ENCODE measurements at places on chromosomes 5 and 9.
A peak's percentile ranks its signal among the peaks of the same experiment; 100 is the strongest.

GRCh38 chr9:137078701-137079400 lies 1.5 kb downstream of the UAP1L1 start:
- no peak for DNase-seq

DNA sequence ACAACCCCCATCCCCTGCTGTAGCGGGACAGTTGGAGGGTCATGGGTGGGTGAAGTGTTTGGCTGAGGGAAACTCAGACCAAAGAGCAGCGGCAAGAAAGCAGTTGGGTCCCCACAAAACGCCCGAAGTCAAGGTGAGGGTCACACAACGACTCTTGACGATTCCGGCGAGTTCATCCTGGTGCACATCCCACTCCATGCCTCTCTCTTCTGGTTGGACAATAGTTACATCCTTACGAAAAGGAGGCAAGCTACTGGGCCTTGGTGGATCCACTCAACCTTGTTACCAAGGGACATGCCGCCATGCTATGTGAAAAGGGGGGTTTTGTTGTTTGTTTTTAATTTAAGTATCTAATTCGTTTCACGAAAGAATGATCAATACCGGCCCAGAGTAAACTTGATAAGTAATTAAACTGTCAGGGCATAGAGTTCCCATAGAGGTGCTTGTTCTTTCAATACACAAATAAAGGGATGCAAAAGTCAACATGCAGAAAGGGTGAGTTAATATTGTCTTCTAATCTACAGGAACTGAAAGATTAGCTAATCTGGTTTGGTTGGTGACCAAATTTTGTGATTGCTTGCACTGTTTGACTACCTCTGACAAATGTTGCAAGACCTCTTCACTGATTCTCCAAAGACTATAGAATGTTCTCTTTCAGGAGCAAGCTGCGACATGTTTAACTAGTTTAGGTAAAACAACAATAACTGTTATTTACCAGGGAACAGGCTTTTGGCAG lies 732 bp upstream of the SMIM15 start:
- DNase-seq, result no peak

GRCh38 chr5:134073404-134073803 lies 41.1 kb upstream of the TCF7 start:
- no peak for DNase-seq

- peak; percentile 89 for DNase-seq
Observed at GRCh38 chr9:137605121-137606004, at the start of gene ARRDC1. TSS of gene ARRDC1 (plus strand) at chr9:137605686. CDS start at chr9:137605718, 32 bp downstream.

GRCh38 chr5:59420596-59420995 lies 472.9 kb downstream of the PDE4D start:
- DNase-seq, result no peak

DNA sequence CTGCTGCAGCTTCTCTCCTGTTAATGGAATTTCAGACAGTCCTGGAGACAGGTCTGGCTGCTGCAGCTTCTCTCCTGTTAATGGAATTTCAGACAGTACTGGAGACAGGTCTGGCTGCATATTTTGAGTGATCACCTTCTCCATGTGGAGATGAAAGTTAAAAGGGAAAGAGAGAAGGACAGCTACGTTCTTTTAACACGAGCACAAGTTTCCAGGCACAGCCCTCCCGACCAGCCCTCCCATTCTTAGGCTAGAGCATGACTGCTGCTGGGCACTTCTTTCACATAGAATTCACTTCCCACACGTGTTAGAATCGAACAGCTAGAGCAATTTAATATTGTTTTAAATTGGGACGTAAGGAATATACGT lies 133.3 kb upstream of the DMRT1 start:
- no peak for DNase-seq

DNA sequence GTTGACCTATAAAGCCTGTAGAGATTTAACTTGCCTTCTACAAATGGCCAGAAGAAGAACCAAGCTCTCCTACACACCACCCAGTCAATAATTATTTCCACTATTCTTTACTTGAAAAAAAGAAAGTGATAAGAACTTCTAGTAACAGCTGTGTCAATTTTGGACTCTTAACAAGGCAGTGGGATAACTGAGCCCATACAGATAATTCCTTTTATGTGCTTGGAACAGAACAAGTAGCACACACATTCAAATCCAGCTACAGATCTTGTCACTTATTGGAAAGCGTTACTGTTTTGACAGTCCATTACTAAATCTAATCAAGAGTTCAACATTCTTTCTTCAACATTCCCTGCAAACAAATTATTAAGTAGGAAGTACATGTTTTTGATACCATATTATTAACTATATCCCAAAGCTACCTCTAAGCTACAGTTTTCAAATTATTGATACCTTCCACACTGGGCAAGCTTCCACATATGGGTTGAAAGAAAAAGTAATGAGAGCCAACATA lies 6.3 kb downstream of the PTGER4 start:
- no peak for DNase-seq

GRCh38 chr5:16970826-16971225 lies 34.7 kb upstream of the MYO10 start:
- DNase-seq, result no peak

GRCh38 chr5:144173766-144174165 lies 3.1 kb downstream of the KCTD16 start:
- no peak for DNase-seq

DNA sequence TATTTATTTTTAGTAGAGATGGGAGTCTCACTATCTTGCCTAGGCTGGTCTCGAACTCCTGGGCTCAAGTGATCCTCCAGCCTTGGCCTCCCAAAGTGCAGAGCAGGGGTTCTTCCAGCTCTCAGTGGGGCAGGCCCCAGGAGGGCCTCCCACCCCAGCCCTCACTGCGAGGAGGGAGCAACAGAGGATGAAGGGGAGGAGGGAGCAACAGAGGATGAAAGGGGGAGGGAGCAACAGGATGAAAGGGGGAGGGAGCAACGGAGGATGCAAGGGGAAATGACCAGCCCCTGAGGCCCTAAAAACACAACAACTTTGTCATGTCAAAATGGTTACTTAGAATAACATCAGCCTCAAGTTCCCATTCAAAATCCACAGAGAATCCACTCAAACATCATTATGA lies 10.0 kb downstream of the TRIM14 start:
- no peak for DNase-seq

DNA sequence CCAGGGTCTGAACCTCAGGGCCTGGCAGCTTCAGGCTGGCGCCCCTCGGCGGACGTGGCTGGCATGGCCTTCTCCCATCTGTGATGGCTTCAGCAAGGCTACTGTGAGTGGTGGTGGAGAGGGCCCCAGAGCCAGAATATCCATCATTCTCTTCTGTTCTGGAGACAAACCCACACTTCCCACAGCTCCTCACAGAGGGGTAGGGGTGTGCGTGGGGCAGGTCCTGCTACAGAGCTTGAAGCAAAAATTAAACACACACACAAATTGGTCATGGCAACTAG lies 9.6 kb downstream of the GPX3 start:
- DNase-seq, result no peak

- DNase-seq, result no peak
Observed at GRCh38 chr5:176799488-176799887, 10.9 kb upstream of the UNC5A start.

DNA sequence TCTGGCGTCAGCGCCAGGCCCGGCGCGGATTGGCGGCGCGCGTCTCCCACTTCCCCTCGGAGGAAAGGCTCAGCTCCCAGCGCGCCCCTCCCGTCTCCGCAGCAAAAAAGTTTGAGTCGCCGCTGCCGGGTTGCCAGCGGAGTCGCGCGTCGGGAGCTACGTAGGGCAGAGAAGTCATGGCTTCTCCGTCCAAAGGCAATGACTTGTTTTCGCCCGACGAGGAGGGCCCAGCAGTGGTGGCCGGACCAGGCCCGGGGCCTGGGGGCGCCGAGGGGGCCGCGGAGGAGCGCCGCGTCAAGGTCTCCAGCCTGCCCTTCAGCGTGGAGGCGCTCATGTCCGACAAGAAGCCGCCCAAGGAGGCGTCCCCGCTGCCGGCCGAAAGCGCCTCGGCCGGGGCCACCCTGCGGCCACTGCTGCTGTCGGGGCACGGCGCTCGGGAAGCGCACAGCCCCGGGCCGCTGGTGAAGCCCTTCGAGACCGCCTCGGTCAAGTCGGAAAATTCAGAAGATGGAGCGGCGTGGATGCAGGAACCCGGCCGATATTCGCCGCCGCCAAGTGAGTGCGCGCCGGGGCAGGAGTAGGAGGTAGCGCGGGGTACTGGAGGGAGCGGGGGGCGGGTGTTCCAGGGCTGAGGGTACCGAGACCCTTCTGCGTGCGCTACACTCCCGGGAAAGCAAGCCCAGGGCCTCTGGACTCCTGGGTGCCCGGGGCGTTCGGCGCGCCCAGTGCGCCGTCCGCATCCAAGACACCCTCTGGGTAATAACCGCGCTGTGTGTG lies at the start of gene MSX2:
MSX2 (plus strand) TSS at position 99 of the 777 bp plus-strand sequence; CDS start at position 177, 78 bp downstream.
- DNase-seq, result no peak

GRCh38 chr9:104765138-104765537 lies 1.2 kb downstream of the NIPSNAP3B start:
- DNase-seq, result no peak

GRCh38 chr5:142438573-142438972 lies 113.8 kb upstream of the SPRY4 start:
- no peak for DNase-seq

- no peak for DNase-seq
Observed at GRCh38 chr5:157538311-157538710, 37.3 kb downstream of the ADAM19 start.

- DNase-seq, result no peak
Observed at GRCh38 chr9:124257070-124257843, 492 bp upstream of the NEK6 start.

- DNase-seq, result no peak
Observed at GRCh38 chr9:123807251-123807650, 122.7 kb downstream of the DENND1A start.

GRCh38 chr5:135371622-135372232 lies 27.3 kb downstream of the MACROH2A1 start:
- DNase-seq, result no peak

DNA sequence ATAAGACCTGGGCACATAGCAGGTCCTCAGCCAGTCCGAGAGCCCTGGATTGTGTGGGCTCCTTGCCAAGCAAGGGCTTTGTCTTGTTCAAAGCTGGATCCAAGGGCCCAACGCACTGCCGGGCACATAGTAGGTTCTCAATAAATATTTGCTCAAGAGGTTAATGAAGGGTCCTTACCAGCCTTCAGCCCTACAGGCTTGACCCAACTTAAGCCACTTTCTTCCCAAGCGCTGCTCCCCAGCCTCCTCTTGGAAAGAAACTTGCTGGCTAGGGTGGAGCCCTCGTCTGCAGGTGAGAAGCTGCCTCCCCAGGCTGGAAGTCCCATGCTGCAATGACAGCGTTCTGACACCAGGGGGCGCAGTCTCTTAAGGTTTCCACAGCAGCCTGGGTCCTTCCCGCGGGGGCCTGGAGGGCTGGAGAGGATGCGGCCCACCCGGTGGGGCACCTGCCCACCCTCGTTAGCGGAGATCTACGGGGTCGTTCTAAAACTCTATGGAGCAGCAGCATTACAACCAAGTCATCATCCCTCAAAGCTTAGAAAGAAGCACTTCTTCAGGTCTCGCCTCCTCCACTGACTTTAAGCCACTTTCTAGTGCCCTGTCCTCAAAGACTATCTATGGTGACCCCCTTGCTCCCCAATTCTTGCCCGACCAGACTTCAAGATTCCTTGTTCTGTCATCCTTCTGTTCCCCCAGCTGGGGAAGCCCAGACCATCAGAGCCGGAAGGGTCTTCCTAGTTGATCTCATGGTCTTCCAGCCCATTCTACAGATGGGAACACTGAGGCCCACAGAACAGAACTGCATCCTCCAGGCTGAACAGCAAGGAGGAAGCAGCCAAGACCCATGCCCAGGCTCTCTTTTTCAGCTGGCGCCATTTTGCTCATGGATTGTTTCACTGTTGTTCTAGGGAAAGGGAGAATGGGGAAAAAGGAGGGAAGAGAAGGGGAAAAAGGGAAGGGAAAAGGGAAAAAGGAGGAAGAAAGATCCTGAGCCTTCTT lies 115.4 kb downstream of the LHX2 start:
- peak; percentile 47 for DNase-seq

DNA sequence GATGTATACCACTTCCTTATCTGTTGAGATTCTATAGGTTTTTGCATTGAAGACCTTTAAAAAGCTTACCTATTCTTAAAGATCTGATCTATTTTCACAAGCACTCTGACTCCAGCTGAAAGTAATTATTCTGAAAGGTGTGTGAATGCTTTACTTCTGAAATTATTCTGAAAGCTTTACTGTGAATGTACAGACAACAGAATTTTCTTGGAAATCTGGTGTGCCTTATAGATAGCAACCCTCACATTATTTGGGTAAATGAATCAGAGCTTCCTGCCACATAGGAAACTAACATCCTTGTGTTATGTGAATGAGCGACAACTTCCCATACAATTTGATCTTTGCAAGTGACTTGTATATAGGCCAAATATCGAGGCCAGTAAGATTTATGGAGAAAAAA lies 6.5 kb downstream of the CDO1 start:
- no peak for DNase-seq

DNA sequence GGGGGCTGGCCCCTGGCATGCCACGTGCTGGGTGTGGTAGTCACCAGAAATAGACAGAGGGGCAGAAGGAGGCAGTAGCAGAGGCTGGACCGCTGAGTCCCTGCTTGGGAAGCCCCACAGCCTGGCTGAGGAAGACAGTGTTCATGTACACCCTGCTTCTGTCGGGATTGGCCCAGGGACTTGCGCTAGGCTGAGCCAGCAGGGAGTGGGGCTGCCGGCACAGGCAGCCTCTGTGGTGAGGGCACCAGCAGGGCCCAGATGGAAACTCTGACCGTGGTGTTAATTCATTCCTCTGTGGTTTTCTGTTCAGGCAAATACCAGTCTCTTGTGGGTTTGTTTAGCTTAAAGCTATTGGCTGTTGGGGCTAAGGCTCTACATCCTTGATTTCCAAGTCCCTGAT lies 108.6 kb upstream of the RAD23B start:
- DNase-seq, result peak; percentile 76

- DNase-seq, result no peak
Observed at GRCh38 chr5:75948438-75948837, 134.7 kb upstream of the SV2C start.

DNA sequence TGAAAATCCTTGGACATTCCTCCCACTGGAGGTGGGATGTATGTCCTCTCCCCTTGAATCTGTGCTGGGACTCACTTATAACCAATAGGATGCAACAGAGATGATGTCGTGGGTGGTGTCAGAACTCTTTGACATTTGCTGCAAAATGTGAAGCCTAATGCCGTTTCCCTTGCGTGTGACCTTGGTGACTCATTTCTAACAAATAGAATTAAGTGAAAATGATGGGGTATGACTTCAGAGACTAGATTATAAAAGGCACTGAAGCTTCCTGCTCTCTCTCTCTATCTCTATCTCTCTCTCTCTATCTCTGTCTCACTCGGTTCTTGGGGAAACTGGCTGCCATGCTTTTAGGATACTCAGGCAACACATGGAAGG lies 126.1 kb upstream of the STC2 start:
- no peak for DNase-seq

GRCh38 chr9:109269081-109269480 lies 51.8 kb downstream of the EPB41L4B start:
- no peak for DNase-seq

- no peak for DNase-seq
Observed at GRCh38 chr5:75380099-75380498, 43.1 kb downstream of the HMGCR start.

DNA sequence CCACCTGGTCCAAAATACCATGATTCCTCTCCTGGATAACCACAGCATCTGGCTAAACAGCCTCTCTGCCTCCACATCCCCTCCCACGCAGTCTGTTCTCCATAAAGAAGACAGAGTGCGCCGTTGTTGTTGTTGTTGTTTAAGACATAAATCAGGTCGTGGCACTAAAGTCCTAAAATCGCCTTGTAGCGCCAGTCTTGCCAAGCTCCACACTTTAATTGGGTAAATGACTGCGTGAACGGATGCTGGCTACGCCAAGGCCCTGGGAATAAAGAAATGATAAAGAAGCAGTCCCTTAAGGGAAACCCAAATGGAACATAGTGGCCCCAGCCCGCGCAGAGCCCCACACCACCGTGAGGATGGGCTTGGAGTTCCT lies 364 bp upstream of the SFXN1 start:
- no peak for DNase-seq
